ENCODE measurements at places on chromosomes 4 and X. TPM values are rescaled to one million over a fixed set of nuclear protein-coding genes. Genes with fewer than 3 reads are reported as not detected.

- ATAC-seq, result no peak
Measured at GRCh38 chr4:103786014-103786413, 66.2 kb upstream of the TACR3 start.

The CPEB2 gene
- total RNA-seq, result 10.5 TPM

The VCX2 gene
- total RNA-seq, result not detected

- peak; percentile 57 for ATAC-seq
Measured at GRCh38 chrX:71910986-71911730, 513 bp downstream of the NHSL2 start.

The WWC2 gene
- total RNA-seq, result 0.76 TPM

- ATAC-seq, result no peak
Measured at GRCh38 chr4:23463071-23463470, 426.8 kb downstream of the PPARGC1A start.

- no peak for ATAC-seq
Measured at GRCh38 chr4:183153190-183153916, 54.3 kb downstream of the WWC2 start.

DNA sequence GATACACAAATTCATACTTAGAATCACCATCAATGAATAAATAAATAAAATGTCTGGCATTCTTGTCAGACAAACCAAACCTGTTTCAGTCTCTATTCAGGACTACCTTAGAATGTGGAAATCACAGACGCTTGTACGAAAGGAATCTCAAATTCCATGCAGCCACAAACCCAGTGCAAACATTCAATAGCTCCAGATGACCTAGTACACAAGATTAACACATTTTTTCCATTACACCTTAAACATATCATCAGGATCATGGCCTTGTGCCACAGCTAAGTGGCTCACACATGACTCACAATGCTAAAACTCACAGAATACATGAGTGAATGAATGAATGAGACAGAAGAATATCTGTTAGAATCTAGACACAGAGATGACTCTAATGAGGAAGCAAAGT lies 134.2 kb downstream of the PWWP3B start:
- no peak for ATAC-seq

- ATAC-seq, result no peak
Measured at GRCh38 chr4:129344058-129344457, 248.1 kb downstream of the C4orf33 start.

DNA sequence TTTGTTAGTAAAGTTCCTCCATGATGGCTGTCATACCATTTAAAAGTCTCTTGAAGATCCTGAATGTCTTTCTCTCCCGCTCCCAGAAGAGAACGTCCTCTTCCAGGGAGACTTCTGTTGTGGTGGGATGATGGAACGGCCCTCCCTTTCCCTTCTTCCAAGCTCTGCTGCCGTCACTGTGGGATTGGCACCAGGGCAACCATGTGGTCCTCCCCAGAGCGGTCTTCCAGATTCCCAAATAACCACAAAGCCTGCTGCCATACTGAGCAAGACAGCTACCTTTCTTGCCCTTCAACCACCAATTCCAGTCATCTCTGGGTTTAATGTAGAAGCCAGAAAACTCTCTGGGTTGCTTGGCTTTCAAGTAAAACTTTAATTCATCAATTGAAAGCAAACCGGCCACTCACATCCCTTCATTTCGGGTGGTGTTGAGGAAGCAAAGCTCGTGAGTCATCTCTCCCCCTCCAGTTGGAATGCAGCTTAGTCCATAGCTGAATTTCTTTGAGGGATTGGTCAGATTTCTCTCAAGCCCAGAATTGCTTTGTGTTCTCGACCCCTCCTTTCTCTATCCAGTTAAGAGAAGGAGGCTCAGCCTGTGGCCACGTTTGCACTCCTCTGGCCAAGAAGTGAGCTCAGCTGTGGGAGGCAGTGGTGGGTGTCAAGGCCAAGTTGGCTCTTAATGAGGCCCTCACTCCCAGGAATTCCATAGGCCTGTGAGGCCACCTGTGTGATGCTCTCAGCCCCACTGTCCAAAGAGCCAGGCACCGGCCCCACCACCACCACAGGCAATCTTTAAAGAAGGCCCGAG lies 36.9 kb downstream of the FHDC1 start:
- ATAC-seq, result no peak

DNA sequence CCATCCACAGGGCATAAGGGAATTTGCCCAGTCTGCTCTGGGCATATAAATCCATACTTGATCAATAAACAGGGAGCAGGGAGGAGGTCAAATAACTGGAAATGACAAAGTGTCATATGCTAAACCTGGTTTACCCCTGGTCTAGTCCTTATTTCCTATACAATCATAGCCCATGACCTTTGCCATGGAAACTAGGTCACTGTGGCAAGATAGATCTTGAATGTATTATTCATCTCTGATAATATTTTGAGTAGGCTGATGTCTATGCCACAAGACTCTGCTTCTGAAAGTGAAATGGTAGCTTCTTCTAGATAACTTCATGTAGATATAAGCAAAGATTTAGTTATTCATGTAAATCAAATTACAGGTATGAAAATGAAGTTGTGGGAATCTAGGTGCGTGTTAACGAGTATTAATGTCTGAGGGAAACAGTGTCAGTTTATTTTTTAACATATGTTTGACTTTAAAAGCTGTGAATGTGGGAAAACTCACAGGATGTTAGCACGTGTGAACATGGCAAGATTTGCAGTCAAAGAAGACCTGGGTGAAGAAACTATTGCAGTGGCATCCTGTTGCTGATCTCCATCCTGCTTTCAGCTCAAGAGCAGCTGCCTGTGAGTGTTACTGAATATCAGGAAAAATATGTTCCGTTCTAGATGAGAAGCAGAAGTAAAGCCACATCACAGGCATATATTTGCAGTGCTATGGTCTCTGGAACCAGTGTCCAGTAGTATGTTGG lies 81.8 kb upstream of the NDP start:
- peak; percentile 92 for ATAC-seq

DNA sequence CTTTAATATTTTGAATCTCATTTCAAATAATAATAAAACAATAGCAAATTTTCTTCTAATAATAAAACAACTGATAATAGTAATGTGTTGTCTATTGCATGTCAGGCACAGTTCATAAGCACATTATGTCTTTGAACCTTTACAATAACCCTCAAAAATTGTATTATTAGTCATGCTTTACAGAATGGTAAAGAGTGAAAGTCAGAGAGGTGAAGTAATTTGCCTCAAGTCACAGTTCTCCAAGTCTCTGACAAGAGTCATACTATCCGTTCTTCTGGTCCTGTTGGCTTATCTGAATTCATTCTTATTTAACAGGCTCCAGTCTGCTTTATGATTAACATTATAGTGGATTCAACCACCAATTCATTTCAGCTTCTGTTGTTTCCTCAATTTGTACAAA lies 313.0 kb downstream of the AFF2 start:
- ATAC-seq, result no peak

- no peak for ATAC-seq
Measured at GRCh38 chr4:98586291-98586961, 72.0 kb downstream of the TSPAN5 start.

- no peak for ATAC-seq
Measured at GRCh38 chr4:137370679-137371078, 161.6 kb downstream of the PCDH18 start.

DNA sequence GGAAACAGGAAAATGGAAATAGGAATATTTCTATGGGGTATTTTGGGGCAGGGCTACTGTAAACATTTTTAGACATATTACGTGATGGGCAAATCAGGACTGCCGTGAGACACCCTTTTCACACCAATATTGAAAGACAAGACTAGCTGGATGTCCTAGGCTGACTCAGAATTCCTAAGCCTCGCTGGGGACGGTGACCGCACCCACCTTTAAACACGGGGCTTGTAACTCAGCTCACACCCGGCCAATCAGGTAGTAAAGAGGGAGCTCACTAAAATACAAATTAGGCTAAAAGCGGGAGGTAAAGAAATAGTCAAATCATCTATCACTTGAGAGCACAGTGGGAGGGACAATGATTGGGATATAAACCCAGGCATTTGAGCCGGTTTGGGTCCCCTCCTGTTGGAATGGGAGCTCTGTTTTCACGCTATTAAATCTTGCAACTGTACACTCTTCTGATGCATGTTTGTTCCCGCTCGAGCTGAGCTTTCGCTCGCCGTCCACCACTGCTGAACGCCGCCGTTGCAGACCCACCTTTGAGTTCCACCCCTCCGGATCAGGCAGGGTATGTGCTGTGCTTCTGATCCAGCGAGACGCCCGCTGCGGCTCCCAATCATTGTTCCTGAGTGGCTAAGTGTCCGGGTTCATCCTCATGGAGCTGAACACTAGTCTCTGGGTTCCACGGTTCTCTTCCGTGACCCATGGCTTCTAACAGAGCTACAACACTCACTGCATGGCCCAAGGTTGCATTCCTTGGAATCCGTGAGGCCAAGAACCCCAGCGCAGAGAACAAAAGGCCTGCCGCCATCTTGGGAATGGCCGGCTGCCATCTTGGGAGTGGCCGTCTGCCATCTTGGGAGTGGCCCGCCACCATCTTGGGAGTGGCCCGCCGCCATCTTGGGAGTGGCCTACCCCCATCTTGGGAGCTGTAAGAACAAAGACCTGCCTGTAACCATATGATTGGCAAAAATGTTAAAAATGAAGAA lies 152.6 kb downstream of the CRLF2 start:
- no peak for ATAC-seq

The PHOX2B gene
- not detected for total RNA-seq

DNA sequence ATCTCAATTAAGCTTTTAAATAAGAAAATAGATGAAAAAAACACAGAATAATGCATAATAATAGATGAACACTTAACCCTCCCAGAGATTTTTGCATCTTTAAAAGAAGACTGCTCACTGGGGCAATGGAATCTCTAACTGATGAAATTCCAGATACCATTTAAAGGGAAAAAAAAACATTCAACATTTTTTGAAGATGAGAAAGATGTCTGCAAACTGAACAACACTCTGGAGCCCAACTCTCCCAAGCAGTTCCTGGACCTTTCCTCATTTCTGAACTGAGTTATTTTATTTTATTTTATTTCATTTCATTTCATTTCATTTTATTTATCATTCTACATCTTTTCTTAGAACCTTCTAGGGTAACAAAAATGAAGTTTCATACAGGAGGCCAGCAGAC lies 90.7 kb downstream of the CORIN start:
- ATAC-seq, result no peak

The CLCN3 gene
- 22.2 TPM for total RNA-seq

- ATAC-seq, result no peak
Measured at GRCh38 chrX:21375708-21376009, 1.4 kb downstream of the CNKSR2 start.

- ATAC-seq, result no peak
Measured at GRCh38 chrX:117987373-117987772, 129.2 kb downstream of the KLHL13 start.

DNA sequence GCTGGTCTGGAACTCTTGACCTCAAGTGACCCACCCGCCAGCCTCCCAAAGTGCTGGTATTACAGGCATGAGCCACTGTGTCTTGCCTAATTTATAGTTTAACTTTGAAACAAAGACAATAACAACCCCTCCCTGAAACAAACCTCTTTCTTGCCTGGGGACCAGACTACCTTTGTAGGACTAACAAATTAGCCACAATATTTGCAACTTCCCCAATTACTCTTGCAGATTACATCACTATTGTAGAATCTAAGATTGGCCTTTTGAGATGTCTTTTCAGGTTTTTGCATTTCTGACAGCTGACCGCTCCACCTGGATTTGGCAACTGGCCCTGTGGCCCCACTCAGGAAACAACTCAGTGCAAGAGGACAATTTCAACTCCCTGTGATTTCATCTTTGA lies 84.8 kb downstream of the AKAP4 start:
- ATAC-seq, result no peak

DNA sequence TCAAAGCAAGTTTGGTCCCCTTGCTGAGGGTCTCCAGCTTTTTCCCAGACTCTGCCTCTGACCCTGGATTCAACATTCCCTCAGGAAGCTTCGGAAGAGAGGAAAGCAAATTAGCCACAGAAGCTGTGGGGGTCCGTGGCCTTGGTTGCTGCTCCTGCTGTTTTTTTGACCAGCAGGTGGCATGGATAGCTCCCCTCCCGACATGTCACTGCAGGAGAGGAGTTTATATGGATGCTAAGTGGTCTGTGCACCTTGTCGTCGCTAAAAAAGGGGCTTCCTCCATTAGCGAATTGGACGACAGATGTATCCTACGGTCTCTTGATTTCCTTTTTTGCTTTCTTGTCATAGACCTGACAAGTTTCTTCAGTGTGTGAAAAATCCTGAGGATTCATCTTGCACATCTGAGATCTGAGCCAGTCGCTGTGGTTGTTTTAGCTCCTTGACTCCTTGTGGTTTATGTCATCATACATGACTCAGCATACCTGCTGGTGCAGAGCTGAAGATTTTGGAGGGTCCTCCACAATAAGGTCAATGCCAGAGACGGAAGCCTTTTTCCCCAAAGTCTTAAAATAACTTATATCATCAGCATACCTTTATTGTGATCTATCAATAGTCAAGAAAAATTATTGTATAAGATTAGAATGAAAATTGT lies 70.2 kb downstream of the CD38 start:
- no peak for ATAC-seq

The NXF2 gene
- not detected for total RNA-seq

- no peak for ATAC-seq
Measured at GRCh38 chr4:138736362-138736761, 279.2 kb upstream of the NOCT start.

DNA sequence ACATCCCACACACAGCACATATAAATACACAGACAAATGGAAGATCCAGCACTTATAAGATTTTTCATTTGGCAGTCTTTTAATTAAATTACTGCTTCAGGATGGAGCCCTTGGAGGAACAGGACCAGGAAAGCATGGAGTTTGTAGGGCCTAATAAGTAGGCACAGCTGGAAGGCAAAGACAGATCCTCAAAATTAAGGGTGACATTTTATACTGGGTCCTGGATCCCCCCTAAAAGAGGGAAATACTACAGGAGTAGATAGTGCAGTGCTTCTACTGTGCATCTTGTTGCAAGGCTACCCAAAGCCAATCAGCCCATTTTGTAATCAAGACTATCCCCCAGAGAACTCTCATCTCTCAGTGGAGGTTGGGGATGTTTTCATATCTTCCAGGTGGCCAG lies 1860.7 kb upstream of the PCDH10 start:
- no peak for ATAC-seq

The PIN4 gene
- 4.4 TPM for total RNA-seq

The IL2RG gene
- total RNA-seq, result 317 TPM

DNA sequence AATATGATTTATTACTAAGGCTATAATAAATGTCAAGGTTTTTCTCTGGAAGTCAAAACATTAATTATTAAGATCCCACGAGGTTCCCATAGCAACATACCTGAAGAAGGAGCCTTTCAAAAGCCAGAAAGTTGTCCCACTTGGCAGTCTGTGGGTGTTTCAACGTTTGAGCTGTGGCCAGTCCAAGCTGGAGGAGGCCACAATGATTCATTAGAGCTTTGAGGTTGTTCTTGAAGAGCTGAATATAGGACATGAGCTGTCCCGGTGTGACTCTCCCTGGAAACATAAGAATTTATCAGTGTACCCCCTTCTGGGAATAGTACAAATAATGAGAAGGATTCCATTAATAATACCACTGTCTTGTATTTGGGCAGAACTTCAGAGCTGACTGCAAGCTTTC lies 92.1 kb downstream of the SCFD2 start:
- ATAC-seq, result no peak

- ATAC-seq, result no peak
Measured at GRCh38 chr4:154277172-154277571, 214.4 kb downstream of the DCHS2 start.

The YY2 gene
- 0.56 TPM for total RNA-seq

The EMD gene
- 86.5 TPM for total RNA-seq

The HAND2 gene
- not detected for total RNA-seq
